ENCODE measurements at places on chromosomes 1 and 21.

DNA sequence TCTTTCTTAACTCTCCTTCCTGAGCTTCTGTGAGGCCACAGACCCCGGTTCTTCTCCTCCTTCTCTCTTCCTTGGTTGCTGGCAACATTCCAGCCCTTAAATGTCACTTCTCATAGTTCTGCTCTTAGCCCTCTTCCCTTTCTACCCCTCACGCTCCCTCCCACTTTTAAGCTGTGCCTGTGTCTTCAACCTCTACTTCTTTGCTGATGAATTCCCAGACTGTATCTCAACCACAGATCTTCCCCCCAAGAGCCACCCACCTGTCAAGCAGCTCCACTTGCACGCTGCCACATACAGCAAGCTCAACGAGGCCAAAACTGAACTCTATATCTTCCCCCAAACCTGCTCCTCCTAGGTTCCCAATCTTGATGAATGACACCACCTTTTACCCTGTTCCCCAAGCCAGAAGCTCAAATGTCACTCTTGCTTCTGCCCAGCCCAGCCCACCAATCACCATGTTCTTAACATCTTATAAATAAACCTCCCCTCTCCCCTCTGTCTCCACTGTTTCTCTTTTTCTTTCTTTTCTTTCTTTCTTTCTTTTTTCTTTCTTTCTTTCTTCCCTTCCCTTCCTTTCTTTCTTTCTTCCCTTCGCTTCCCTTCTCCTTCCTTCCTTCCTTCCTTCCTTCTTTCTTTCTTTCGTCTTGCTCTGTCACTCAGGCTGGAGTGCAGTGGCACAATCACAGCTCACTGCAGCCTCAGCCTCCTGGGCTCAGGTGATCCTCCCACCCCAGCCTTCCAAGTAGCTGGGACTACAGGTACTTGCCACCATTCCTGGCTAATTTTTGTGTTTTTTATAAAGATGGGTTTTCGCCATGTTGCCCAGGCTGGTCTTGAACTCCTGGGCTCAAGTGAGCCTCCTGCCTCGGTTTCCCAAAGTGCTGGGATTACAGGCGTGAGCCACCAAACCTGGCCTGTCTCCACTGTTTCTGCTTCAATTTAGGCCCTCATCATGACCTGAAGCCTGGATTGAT lies 19.8 kb upstream of the PTP4A2 start:
- DNase-seq, result no peak

- DNase-seq, result no peak
These were observed 500 bp downstream of the EPHA10 start for GRCh38 chr1:37764414-37764825.

DNA sequence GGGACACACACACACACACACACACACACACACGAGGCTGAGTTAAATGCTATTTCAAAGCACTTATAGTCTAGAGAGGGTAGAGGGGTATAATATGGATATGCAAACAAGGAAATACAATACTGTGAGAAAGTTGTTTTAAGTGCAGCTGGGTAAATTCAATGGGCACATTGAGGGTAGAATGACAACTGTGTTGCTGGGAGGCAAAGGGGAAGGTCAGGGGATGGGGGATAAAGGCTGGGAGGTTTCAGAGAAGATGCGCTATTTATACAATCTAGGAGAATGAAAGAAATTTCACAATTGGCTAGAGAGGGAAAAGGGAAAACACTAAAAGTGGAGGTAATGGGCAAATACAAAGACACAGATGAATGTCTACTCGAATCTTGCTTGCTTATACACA lies 19.4 kb downstream of the EXTL2 start:
- DNase-seq, result no peak

- DNase-seq, result no peak
These were observed 47.3 kb downstream of the RAP1GAP start for GRCh38 chr1:21621761-21622436.

DNA sequence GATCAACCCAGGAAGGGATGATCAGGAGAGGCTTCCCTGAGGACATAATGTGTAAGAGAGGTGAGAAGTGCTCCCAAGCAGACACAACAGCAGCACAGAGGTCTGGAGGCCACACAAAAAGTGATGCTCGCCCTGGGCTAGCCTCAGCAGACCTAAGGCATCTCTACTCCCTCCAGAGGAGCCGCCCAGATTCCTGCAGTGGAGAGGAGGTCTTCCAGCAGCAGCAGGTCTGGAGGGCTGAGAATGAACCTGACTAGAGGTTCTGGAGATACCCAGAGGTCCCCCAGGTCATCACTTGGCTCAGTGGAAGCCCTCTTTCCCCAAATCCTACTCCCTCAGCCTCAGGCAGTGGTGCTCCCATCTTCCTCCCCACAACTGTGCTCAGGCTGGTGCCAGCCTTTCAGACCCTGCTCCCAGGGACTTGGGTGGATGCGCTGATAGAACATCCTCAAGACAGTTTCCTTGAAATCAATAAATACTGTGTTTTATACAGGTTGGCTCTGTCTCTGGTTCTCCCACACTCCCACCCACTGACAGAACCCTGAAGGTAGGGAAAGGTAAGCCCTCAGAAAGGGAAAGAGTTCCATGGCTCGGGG lies 5.0 kb downstream of the GJB3 start:
- DNase-seq, result no peak

- DNase-seq, result no peak
These were observed 56.6 kb upstream of the EDN2 start for GRCh38 chr1:41540886-41541591.

- DNase-seq, result no peak
These were observed 95.4 kb upstream of the NGF start for GRCh38 chr1:115433483-115433882.

DNA sequence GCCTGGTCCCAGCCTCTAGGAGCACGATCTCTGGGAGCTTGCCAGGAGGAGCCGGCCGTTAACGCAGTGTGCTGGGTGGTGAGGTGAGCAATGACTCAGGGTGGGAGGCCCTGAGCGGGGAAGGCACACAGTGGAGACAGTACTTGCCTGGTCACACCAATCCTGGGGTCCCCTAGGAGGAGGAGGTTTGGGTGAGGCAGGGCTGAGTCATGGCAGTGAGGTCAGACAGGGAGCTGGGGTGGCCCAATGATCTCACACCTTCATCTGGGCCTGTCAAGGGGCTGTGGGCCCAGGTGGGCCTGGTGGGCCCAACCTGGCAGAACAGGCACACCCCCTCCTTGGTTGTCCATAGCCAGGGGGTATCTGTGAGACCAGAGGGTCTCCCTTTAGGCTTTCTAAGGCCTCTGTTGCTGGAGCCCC lies 8.6 kb upstream of the EDN2 start:
- DNase-seq, result peak; percentile 59

- peak; percentile 6 for DNase-seq
These were observed 49.4 kb downstream of the TBCE start for GRCh38 chr1:235416662-235417049.

DNA sequence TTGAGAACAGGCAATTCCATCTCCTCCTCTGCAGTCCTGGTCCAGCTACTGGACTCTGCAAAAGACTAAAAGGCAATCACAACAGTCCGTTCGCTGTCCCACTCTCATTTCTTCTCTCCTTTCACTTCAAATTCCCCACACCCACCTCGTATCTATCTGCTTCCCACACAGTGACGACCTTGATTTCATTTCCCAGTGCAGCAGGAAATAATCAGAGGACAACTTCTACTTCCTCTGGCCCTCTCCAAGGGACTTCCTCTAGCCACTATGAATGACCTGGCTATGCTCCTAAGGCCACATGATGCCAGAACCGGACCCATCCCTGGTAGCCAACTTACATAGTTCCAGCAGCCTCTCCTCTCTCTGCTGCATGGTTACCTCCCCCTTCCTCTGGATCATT lies 8.0 kb downstream of the NOL9 start:
- DNase-seq, result no peak

- no peak for DNase-seq
These were observed 405 bp upstream of the RAB29 start for GRCh38 chr1:205775717-205776056.

DNA sequence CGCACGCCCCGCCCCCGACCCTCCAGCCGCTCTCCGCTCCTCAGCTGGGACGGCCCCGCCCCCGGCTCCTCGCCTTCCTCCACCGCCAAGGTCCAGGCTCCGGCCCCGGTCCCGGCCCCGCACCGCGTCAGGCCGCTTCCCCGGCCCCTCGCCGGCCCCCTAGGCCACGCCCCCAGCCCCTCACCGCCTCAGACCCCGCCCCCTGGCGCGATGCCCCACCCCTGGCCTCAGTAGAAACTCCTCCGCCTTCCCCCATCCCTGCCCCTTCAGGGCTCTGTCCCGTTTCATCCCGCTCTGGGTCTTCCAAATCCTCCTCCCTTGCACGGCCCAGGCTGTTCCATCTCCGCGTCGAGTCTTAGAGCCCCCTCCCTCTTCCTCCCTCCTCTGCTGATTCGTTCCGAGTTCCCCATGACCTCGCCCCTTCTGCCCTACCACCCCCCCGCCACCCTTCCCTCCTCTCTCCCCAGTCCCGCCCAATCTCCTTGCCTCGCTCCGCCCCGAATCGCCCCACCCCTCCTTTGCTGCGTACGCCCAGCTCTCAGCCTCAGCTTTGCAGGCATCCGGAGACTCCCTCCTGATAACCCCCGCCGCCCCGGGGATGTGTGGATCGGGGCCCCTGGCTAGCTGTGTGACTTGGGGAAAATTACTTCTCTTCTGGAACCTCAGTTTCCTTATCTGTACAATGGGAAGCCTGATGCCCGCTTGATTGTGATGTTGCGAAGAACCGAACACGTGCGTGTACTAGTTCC lies 448 bp upstream of the ASAP3 start:
- DNase-seq, result peak; percentile 79

DNA sequence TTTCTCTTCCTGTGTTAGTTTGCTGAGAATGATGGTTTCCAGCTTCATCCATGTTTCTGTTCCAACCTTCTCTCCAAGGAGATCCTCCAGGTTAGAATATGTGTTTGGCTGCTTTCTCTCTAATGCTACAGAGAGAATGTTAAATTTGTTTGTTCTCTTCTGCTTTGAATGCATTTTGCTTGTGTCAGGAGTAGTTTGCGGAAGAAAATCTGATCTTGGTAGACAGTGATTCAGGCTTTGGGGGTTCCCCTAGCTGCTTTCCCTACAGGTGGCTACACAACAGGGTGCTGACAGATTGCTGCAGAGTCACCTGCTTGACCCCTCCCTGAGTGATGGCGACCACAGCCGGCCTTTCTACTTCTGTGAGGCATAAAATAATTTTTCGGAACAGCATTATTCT lies 41.8 kb downstream of the MACO1 start:
- no peak for DNase-seq

- no peak for DNase-seq
These were observed 1.2 kb upstream of the KRTAP27-1 start for GRCh38 chr21:30338717-30339116.

DNA sequence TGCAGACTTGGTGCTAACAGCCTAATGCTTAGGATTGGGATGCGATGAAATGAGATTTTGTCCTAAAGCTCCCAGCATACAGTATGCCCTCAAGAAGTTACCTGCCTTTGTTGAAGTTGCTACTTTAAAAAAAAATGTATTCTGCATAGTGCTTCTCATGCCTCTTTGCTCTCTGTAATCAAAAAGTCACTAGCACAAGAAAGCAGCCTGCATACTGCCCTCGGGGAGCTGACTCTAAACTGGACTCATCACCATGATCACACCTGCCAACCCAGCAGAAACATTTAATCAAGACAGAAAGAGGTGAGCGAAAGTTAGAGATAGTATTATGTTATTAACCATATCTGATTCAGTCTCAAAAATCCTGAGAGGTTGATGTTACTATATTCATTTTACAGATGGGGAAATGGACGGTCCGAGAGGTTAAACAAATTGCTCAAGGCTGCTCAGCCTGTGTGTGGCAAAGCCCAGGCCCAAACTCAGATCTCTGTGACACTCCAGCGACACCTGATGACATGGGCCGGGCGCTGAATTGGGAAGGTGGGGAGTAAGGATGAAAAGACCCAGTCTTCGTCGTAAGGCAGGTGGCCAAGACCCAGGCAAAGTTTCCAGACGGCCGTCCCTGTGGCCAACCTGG lies 1.1 kb downstream of the BATF3 start:
- no peak for DNase-seq

Measured in GM04504 (cell line).